ENCODE measurements at places on chromosomes 2 and 18. TPM values are rescaled to one million over a fixed set of nuclear protein-coding genes. Genes with fewer than 3 reads are reported as not detected.

Gene SKA1
- 11.3 TPM for total RNA-seq

Gene SPRED2
- total RNA-seq, result 32.1 TPM

Gene NT5DC4
- 0.94 TPM for total RNA-seq

Gene CD8B2
- not detected for total RNA-seq
